Hepatocyte (in vitro differentiated cells): ENCODE measurements at places on chromosomes 16 and 17. TPM values are rescaled to one million over a fixed set of nuclear protein-coding genes. Genes with fewer than 3 reads are reported as not detected.

DNA sequence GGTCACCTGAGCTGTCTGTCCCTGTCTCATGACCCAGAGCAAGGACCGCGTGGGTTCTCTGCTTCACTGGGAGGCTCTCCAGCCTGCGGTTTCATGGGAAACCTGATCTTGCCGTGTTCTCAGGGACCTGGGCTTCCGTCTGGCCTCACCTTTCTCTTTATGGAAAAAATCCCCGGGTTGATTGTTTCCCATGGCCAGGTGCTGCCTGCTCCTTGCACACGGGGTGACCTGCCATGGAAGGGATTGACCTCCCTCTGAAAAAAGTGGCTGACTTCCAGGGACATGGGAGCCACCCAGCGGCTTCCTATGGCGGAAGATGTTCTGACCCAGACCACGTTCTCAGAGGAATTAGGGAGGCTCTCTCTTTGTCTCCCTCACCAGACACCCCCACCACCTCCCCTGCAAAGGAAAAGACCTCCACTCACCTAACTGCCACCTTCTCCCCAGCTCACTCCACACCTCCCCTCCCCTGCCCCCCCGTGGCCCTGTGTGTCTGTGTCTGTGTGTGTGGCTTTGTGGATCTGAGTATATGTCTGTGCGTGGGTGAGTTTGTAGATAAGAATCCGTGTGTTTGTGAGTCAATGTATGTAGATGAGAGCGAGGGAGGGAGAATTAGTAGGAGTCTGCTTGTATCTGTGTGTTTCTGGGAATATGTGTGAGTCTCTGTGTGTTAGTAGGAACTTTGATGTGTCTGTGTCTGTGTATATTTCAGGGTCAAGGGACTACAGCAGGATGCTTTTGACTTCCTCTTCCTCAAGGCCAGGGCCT is 154.6 kb downstream of the NTN1 start:
- DNase-seq: no peak

The SEBOX gene
- total RNA-seq: not detected in 2 replicates

The ZNF768 gene
- total RNA-seq: 37.6 and 44.1 TPM in 2 replicates

GRCh38 chr17:71111934-71112333 is 942.6 kb downstream of the KCNJ2 start:
- DNase-seq: no peak

The MPV17L gene
- 2.1 and 2.6 TPM in 2 replicates for total RNA-seq

DNA sequence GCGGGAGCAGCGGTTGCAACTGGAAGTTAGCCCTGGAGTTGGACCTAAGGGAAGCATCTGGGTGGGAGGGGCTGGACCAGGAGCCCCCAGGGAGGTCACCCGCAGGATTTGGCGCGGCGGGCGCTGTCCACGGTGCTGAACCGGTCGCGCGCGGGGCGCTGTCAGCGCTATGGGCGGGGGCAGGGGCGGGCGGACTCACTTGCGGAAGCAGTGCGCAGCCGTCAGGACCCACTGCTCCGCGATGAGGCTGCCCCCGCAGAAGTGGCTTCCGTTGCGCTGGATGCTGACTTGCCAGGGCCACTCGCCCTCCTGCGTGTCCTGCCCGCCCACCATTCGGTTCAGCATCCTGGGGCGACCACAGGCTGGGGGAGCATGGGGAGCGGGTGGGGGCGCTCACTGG is 4.5 kb downstream of the PRSS27 start:
- peak; percentile 80 for DNase-seq

DNA sequence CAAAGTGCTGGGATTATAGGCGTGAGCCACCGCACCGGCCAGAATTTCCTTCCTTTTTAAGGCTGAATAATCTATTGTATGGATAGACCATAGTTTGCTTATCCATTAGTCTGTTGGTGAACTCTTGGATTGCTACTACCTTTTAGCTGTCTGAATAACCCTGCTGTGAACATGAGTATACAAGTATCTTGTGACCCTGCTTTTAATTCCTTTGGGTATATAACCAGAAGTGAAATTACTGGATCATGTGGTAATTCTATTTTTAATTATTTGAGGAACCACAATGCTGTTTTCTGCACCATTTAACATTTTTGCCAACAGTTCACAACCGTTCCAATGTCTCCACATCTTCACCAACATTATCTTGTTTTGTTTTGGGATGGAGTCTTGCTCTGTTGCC is 4.6 kb upstream of the OTOA start:
- no peak for DNase-seq

The OR1F1 gene
- not detected in 2 replicates for total RNA-seq

The DNAH2 gene
- total RNA-seq: 0.77 and 1.0 TPM in 2 replicates

DNA sequence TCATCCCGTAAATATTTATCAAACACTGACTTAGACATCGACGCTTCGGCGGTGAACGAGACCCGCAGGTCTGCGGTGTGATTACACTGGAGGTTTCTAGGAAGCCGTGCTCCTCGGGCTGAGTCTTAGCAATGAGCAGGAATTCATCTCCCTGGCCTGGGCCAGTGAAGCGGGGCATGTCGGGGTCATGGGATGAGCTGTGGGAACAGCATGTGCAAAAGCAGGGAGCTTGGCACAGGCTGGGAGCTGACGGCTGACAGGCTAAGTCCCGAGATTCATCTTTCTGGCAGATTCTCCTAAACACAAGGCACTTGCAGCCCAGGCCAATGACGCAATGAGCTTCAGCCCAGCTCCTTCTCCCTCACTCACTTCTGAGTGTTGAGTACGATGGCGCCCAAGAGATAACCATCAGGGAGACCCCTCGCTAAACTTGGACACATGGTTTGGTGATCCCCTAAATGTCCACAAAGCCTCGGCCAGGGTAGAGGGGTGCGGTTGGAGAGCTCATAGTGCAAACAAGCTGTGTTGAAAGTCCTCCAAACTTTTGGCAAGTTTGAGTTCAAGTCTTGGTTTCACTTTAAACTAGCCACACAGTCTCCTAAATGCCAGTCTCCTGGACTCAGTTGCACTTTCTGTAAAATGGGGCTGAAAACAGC is 12.8 kb downstream of the CRISPLD2 start:
- DNase-seq: peak; percentile 85

The CCT6B gene
- 0.76 and 2.6 TPM in 2 replicates for total RNA-seq

The CCL2 gene
- total RNA-seq: 27.4 and 27.5 TPM in 2 replicates

DNA sequence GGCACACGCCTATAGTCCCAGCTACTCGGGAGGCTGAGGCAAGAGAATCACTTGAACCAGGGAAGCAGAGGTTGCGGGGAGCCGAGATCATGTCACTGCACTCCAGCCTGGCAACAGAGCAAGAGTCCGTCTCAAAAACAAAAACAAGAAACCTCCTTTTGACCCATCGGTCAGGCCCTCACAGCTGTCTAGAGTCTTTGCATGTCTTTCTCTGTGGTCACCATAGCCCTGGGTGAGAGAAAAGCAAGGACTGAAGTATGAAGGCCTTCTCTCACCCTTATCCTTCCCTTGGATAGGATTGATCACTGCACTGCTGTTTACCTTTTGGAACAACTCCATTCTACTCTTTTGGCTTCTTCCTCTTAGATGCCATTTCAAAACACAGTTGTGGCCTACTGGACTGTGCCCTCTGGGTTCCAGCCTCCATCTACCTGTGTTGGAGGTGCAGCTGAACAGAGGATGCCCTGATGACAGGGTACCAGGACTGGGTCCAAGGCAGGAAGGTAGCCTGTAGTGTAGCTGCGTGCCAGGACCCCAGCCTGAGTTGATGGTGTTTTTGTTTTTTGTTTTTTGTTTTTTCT is 37.1 kb downstream of the LDHD start:
- DNase-seq: no peak

GRCh38 chr16:35525979-35526590 is 2066.7 kb downstream of the TP53TG3F start:
- no peak for DNase-seq

- DNase-seq: no peak
Observed at GRCh38 chr16:17590711-17591654, 120.2 kb upstream of the XYLT1 start.

The CNGB1 gene
- total RNA-seq: not detected in 2 replicates

DNA sequence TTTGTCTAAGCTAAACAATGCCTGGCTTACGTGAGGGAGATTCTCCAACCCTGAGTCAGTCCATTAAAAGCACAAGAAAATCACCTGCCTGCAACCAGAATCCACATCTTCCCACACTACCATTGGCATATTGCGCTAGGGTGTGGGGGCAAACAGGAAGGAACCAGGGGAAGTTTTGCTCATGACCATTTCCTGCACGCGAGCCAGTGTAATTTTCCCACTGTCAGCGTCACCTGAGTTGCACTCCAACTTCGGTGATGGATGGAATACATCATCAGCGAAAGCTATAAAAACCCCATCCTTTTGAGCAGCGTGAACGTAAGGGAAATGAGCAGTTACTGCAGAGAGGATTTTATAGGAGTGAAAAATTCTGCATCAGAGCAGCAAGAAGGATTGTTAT is 167.9 kb upstream of the NOL11 start:
- DNase-seq: no peak

The XYLT1 gene
- 12.5 and 13.7 TPM in 2 replicates for total RNA-seq

GRCh38 chr16:8581831-8582580 is 8.3 kb downstream of the TMEM114 start:
- no peak for DNase-seq

GRCh38 chr17:34886831-34887230 is 74.4 kb downstream of the CCT6B start:
- DNase-seq: no peak

DNA sequence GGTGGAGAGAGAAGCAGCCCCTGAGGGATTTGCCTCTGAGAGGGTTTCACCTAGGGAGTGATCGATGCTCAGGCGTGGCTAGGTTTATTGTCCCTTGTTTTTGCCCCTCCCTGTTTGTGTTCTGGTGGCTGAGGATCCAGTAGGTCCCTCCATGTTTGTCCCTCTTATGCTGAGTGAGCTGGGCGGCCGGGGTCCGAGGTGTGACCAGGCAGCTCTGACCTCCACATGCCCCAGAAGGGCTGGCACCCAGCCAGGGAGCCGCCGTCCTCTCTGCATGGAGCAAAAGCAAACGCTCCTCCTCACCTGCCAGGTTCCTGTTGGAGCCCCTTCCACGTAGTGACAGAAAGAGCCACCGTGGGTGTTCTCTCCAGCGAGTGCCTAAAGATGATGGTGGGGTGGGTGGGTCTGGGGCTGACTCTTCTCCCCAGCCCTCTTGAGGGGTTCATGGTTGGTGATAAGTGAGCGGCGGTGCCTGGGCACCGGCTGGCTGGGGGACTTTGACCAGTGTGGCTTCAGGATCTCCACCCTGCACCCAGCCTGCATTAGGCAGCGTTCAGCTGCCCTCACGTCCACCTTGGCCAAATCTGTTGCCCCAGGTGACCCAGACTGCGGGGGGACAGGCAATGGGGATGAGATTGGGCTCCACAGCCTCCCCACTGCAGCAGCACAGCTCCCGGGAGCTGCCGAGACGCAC is 14.1 kb upstream of the NUDT16L1 start:
- DNase-seq: no peak

GRCh38 chr17:65557349-65558310 is 3.8 kb downstream of the AXIN2 start:
- DNase-seq: peak; percentile 73

DNA sequence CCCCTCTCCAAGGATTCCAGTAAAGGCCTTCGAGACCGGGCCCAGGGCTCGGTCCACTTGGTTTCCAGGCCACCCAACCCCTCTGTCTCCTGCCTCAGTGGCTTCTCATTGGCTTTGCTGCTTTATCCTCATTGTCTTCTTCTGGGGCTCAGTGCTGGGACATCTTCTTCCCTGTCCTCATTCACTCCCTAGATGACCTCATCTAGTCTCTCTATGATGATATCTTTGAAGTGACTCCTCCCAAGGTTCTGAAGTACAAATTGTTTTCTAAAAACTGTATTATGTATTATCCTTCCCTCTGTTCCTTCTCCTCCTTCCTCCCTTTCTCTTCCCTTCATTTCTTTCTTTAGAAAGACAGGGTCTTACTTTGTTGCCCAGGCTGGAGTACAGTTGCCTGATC is 27.1 kb upstream of the NDRG4 start:
- no peak for DNase-seq

The PRKCB gene
- 0.40 and 0.70 TPM in 2 replicates for total RNA-seq

GRCh38 chr17:68289473-68289872 is 1.5 kb downstream of the SLC16A6 start:
- DNase-seq: no peak

The NF1 gene
- 37.4 and 45.9 TPM in 2 replicates for total RNA-seq

The FOXC2 gene
- 0.36 TPM in 1 of 2 replicates, not detected in the other for total RNA-seq

GRCh38 chr16:1773703-1774447 is 941 bp upstream of the MRPS34 start:
- no peak for DNase-seq

DNA sequence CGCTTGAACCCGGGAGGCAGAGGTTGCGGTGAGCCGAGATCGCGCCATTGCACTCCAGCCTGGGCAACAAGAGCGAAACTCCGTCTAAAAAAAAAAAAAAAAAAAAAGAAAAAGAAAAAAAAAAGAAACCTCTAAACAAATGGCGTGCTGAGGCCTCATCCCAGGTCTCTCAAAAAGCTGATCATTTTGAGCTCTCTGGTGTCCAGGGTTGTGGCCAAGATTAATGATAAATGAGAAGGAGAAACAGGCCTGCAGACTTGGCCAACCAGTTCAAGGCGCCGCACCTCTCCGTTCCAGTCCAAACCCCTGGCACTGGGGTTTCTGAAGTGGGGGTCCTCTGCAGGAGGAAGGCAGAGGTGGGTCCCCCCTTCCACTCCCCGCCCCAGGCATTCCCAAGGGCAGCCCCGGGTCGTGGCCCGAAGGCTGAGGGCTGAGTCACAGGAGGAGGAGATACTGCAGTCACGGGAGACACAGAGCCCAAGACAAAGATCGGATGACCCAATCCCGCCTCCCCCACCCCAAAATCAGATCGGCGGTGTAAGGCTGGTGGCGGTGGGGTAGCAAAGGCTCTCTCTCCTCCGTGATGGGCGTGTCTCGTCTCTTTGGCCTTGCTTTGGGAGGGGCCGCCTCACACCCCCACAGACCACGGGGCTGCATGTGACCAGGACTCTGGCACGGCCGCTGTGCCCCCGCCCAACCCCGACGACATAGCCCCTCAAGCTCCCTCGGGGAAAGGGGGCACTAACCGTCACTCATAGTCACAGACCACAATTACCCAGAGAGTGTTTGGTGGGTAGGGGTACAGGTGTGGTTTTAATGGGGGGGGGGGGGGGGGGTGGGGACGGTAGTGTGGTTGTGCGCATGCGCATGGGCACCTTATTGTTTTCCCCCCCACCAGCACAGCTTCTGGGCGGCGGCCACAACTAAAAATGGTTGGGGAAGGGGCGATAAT is 1.1 kb downstream of the VAT1 start:
- DNase-seq: peak; percentile 85

GRCh38 chr16:4679850-4680636 is 13.3 kb upstream of the NUDT16L1 start:
- DNase-seq: no peak

The TBC1D3E gene
- not detected in 2 replicates for total RNA-seq

- DNase-seq: no peak
Observed at GRCh38 chr17:17055286-17056155, 13.3 kb downstream of the MPRIP start.
